Activated T-helper 17 cell treated with anti-CD3 and anti-CD28 coated beads, Interleukin-2, amount 50 U/mL, for 72 hours (primary cell): ENCODE measurements at places on chromosomes 11 and 22. TPM values are rescaled to one million over a fixed set of nuclear protein-coding genes. Genes with fewer than 3 reads are reported as not detected.
A peak's percentile ranks its signal among the peaks of the same experiment; 100 is the strongest.

The LUZP2 gene
- not detected for total RNA-seq

DNA sequence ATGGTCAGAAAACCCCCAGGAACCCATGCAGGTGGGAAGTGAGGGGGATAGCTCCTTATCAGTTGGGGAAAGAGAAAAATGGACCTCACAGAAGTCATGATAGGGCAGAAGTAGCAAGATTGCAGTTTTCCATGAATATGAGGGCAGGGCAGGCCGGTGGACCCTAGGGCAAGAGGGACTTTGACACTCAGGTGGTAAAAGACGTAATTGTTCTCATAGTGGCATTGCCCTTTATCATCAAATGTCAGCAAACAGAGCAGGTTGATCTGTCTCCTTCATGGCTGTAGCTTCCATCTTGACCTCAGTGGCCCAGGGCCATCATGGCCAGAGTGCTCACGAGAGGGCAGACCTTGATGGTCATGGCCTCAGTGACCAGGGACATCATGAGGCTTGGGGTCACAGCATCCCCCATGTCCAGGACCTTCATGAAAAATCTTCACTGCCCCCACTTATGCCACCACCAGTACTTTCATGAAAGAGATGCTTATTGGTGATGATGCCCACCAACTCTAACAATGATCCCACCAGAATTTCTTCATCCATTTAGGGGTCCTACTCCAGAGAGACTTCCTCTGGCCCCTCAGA lies 127.1 kb downstream of the SNX19 start:
- H3K36me3 ChIP-seq, result no peaks in the 10 kb centered on the region
- H3K27ac ChIP-seq, result no peak overlapping the region

DNA sequence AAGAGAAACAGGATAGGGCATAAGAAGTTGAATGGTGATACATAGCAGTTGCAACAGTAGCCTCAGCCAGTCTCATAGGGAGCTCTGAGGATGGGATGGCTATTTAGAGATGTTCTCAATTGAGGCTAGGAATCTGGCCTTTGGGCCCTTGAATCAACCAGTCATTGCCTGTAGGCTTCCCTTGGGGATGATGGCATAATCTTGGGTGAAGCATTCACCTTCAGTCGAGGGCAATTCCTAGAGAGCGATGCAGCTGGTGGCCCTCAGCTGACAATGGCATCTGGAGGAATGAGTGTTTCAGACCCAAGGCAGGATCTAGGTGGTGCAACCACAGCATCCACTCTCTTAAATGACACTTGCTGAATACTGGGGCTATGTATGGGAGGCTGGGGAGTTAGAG lies 61.0 kb downstream of the CCDC81 start:
- no peak overlapping the region for H3K27ac ChIP-seq
- ATAC-seq, result no peak
- H3K27me3 ChIP-seq, result no peaks in the 10 kb centered on the region

DNA sequence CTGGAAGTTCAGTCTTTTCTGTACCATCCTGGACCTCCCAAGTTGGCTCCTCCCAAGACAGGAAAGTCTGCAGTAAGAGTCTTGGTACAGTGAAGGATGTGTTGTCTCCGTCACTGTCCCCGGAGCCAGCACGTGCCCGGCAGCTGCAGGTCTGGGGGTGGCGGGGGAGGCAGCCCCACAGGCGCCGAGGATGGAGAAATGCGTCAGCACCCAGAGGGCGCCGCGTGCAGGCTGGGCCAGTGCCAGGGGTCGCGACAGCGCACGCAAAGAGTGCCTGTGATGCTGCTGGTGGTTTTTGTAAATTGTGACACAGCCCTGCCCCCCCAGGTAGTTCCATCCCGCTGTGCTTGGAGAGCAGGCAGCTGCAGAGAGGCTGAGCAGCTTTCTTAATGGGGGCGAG lies 1200.5 kb downstream of the BRD1 start:
- no peaks in the 10 kb centered on the region for H3K27me3 ChIP-seq
- H3K4me1 ChIP-seq, result no peaks in the 10 kb centered on the region
- no peaks in the 10 kb centered on the region for H3K36me3 ChIP-seq

DNA sequence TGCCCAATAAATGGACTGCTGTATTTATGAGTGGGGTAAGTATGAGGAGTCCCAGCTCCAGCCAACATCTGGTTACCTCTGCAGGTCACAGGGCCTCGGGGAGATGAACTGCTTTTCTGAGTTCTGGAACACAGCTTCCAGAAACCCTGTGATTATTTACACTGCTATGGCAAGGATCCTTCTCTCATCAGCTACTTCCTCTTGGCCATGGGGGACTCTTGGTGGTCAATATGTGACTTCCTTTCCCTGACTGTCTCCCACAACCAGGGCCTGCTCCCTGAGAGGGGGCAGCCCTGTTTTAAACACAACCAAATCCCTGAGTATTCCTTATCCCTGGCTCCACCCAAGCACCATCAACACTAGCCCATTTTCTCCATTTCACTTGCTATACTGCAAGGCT lies 10.0 kb downstream of the RHOG start:
- H3K4me1 ChIP-seq, result peaks cover 64% of the 10 kb centered on the region
- ATAC-seq, result no peak
- no peaks in the 10 kb centered on the region for H3K27me3 ChIP-seq
- H3K27ac ChIP-seq, result peak overlapping the region; percentile 99
- H3K36me3 ChIP-seq, result peaks cover 100% of the 10 kb centered on the region
